ENCODE measurements at places on chromosomes 12 and 14.

DNA sequence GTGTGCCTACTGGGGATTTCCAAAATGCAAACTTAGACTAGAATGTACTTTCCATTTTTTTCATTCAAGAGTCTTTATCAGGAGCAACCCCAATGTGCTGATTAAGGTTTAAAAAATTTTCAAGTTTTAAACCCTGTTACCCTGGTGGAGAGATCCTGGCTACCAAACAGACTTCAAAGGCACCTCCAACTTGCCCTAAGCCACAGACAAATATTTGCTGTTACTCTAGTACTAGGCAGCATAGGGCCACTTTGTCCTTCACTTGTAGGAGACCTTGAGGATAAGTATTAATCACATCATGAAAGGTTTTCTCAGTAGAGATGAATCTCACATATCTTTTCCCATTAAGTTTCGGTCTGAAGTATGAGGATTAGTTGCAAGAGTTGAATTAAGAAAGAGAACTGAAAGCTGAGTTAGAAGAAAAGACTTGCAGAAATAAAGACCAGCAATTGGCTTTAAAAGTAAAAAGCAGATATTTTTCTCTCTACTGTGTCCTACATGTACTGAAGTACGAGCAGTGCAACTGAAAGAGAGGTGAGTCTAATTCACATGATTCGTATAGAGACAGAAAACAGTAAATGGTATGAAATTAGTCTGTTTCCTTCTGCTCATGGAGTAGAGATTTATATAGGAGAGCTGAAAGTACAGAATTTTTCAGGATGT is 28.3 kb downstream of the NTN4 start:
- no peak for DNase-seq

- DNase-seq, result no peak
Observed at GRCh38 chr14:52446355-52446754, 106.0 kb downstream of the TXNDC16 start.

DNA sequence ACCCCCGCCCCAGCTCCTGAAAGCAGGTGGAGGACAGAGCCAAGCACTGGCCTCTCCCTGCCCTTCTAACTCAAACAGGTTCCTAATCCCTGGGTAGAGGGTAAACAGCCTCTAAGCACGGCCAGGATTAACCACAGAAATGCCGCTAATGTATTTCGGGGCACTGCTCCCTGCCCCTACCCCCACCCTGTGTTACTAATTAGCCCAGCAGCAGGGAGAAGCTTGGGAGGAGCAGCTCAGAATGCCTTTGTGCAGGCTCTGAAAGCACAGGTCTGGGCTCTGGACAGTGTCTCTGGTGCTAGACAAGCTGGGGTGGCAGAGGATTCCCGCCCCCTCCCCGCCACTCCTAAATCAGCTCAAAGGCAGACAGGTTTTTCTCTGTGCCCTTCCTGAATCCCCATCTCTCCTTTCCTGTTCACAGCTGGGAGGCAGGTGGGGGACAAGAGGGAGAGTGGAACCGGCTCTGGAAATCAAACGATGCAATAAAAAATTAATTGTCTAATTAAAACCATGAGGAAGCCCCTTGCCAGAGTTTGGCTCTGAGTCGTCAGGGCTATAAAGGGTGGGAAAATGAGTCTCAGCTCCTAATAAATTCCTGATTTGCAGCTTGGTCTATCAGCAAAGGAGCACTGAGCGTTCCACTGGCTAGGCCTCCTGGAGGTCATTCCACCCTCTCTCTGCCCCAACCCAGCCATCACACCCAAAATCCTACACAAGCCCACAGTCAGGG is 53.0 kb downstream of the SMUG1 start:
- no peak for DNase-seq

GRCh38 chr12:124666722-124667259 is 99.4 kb upstream of the NCOR2 start:
- no peak for DNase-seq

GRCh38 chr12:109600481-109600880 is 26.9 kb downstream of the MVK start:
- DNase-seq, result no peak

GRCh38 chr14:104677512-104678332 is 11.7 kb upstream of the INF2 start:
- peak; percentile 75 for DNase-seq

GRCh38 chr12:98741196-98741555 is 96.1 kb downstream of the APAF1 start:
- DNase-seq, result no peak

- peak; percentile 84 for DNase-seq
Observed at GRCh38 chr12:57243521-57244311, 7.3 kb downstream of the STAC3 start.

DNA sequence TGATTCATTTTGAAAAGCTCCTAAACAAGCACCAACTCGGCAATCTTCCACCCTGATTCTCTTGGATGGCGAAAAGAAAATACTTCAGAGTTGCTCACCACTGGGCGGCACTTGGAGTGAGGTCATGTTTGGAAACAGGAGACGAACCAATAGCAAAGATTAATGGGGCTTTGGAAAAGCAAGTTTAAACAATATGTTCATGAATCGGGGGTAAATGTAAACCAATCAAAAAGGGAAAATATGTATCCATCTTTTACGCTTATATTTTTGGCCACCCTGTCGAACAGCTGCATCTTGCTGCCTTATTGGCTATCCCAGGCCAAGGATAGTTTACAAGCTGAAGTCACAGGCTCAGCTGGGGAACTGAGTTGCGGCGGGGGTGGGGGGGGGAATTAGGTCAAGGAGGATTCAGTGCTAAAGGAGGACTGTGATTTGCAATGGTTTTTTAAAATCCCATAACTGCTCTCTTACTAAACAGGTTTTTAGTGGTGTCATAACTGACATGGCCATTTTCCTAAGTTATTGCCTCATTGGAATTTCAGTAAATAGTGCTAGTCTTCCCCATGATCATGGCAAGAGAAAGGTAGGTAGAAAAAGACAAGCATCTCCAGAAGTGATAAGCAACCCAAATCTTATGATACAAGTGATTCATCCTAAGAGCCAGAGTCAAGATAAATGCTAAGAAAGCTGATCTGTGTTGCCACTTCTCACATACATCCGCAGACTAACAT is 210.6 kb downstream of the PHLDA1 start:
- DNase-seq, result no peak

- DNase-seq, result no peak
Observed at GRCh38 chr12:1655225-1655788, 26.3 kb downstream of the WNT5B start.

DNA sequence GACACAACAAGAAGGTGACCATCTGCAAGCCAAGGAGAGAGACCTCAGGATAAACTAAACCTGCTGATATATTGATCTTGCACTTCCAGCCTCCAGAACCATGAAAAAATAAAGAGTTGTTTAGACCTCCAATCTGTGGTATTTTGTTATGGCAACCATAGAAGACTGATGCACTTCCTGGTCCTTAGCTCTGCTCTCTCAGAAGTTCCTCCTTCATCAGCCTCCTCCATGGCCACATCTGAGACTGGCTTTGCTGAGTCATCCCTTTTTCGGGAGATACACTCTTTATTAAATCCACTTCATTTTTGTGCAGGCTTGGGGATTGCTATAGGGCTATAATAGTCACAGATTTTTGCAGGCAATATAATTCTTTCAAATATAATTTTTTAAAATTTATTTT is 89.6 kb upstream of the ATF7IP start:
- DNase-seq, result no peak

GRCh38 chr12:23585782-23586163 is 363.7 kb downstream of the SOX5 start:
- DNase-seq, result peak; percentile 6

DNA sequence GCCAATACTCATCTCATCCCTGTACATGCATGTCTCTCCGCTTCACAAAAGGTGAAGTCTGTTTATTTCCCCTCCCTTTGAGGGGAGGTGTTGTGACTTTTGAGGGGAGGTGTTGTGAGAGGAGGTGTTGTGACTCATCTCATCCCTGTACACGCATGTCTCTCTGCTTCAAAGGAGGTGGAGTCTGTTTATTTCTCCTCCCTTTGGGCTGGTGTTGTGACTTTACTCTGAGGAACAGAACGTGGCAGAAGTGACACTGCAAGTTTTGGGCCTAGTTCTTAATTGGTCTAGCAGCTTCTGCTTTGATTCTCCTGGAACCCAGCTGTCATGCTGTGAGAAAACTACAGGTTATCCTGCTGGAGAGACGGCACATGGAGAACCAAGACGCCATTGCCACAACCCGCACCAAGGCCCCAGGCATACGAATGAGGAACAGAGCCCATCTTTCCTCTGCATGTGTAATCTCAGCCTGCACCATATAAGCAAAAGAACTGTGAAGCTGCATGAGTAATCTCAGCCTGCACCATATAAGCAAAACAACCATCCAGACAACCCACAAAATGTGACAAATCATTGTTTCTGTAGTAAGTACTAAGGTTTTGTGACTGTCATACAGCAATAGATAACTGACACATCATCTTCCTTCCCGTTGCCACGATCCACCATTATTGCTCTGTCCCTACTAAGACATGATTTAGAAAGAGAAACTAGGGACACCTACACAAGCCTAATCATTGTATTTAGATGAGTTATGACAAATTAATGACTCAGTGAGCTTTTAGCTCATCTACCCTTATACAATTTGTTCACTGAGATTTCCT is 30.0 kb downstream of the GALNT4 start:
- DNase-seq, result no peak

DNA sequence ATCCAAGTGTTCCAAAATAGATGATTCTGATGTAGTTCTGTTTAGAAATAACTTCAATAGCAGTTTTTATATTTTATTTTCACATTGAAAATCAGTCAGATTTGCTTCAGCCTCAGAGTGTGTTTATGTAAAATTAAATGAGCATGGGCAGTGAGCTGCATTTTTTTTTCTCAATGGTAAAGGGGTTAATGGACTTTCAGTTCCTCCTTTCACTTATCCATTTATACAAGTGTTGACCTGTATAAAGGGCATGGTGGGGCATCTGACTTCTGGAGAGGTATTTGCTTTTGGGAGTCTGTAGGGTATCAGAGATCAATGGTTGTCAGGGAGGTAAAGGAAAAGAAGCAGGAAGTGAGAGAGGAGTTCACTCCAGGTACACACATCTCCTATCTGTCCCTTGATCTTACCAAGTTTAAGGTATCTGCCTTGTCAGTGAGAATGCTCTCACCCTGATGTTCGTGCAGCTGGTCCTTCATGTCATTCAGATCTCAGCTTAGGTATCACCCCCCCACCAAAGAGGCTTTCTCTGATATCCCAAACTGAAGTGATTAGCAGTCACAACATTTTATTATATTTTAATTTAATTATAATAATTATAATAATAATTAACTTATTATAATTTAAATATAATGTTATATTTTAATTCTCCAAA is 181.6 kb upstream of the LMNTD1 start:
- no peak for DNase-seq

DNA sequence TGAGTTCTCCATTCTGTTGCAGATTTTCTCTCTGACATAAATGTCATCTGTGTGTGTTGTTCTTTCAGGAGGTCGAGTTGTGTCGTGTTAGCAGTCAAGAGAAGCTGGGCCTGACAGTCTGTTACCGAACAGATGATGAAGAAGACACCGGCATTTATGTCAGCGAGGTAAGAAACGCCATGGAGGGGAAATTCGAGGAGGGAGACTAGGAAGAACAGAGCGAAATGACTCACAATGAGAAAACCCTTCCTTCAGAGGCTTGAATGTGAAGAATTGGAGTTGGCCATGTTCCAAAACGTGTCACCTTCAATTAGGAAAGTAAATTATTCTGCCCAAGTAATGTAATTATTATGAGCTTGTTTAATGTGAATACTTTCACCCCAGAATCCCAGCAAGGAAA is 364.5 kb downstream of the PDZRN4 start:
- DNase-seq, result peak; percentile 38

DNA sequence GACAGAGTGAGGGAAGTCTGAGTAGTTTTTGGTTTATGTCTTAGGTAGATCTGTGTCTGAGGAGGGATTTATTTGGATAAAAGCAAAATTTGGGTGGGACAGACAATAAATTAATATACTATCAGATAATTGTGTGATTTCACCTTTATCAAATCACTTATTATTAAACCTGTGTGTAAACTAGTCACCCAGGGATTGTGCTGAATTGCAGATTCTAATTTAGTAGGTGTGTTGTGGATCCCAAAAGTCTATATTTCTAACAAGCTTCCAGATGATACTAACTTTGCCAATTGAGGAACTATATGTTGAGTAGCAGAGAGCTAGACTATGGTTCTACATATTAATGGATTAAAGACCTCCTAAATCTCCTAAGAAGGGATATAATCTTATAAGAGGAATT is 978.5 kb upstream of the FBXO33 start:
- DNase-seq, result no peak

GRCh38 chr14:95649230-95649629 is 37.0 kb upstream of the TCL1B start:
- no peak for DNase-seq

DNA sequence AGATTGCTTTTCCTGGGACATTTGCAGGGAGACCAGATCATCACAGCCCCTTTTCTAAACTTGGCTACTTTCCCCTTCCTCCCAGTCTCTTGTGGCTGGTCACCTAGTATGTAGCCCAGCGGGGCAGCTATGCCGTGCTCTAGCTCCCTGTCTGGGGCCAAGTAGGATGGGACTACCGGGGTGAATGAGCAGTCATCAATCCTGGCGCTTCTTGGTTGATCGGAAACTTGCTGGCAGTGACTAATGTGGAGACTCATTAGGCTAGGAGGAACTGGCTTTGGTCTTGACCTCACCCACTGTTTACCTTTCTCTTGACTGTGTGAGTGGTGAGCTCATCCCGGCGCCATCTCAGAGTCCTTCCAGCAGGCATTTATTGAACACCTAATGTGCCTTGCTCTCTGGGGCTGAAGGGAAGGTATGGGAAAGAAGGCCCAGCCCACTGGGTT is 15.9 kb downstream of the PLEKHG3 start:
- DNase-seq, result no peak

DNA sequence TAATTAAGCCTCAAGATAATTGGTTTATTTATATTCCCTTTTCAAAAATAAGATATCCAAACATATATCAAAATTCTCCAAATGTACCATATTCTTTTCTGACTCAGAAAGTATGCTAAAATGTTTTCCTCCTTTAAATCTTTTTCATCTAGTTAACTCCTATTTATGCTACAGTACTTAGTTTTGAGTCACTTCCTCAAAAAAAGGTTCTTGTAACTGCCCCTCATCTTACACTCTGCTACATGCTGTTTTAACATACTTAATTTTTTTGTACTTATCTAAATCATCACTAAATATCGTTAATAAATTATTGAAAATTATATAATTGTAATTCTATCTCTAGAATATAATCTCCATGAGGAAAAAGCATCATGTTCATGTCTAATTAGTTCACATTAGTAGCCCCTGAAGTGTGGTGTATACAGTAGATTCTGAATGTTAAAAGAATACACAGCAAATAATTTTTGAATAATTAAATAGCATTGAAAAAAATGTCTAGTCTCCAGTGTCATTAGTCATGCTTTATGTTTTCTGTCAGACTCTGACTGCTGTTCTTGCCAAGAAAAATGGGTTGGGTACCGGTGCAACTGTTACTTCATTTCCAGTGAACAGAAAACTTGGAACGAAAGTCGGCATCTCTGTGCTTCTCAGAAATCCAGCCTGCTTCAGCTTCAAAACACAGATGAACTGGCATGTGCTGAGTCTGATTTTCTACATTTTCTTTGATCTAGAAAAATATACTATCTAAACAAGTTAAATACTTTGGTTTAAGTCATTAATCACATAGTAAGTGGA is 3.5 kb downstream of the KLRD1 start:
- DNase-seq, result no peak

- no peak for DNase-seq
Observed at GRCh38 chr14:82122655-82123054, 589.0 kb upstream of the SEL1L start.

- DNase-seq, result no peak
Observed at GRCh38 chr12:33222357-33222756, 217.3 kb downstream of the SYT10 start.

- no peak for DNase-seq
Observed at GRCh38 chr14:80545935-80546854, 334.9 kb upstream of the DIO2 start.

GRCh38 chr12:131340616-131341210 is 370.2 kb upstream of the SFSWAP start:
- DNase-seq, result no peak

Data from NCI-H1436 (cell line).